Right hindlimb (tissue), 1 donor: ENCODE measurements at places on chromosomes 13 and 19.

DNA sequence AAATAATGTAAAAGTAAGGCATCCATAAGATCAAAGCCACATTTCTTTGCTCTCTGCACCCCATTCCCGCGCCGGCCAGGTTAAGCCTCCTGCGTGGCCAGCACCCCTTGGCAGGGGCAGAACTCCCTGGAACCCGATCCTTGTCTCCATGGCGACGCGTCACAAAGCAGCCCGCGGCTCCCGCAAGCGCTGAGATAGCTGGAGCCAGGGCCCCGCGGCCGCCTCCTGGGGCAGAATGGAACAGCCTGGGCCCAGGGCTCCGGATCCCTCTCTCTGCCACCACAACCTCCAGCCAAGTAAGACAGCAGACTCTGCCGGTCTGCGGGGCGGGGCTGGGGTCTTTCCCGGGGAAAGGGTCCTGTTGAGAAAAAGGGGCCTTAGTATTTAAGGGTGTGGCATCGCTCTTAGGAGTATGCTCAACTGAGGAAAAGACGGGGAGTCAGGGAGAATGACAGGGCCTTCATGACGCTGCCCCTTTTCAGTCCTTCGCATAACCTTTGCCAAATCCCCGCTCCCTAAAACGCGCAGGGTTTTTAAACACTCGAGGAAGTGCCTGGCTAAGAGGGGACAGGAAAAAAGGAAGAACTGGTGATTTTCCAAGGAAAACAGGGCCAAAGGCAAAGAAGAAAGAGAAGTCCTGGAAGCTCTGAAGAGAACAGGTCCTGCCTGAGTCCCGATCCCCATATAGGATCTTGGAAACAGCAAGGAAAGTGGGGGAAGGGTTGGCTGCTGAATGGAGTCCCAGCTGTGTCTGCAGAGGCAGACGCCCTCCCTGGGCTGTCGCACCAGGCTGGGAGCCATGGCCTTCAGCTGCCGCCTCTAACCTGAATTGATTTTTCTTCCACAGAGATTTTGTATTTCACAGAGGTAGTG is at the start of gene TEX26:
Gene TEX26 (plus strand): TSS at position 176 of the 873 bp plus-strand sequence. CDS start 60 bp downstream, at position 236.
- DNase-seq: peak; percentile 54

GRCh38 chr13:59745392-59745788 is 418.3 kb downstream of the DIAPH3 start:
- no peak for DNase-seq

- DNase-seq: peak; percentile 17
Observed at GRCh38 chr19:308471-309205, 17.4 kb upstream of the PLPP2 start.

DNA sequence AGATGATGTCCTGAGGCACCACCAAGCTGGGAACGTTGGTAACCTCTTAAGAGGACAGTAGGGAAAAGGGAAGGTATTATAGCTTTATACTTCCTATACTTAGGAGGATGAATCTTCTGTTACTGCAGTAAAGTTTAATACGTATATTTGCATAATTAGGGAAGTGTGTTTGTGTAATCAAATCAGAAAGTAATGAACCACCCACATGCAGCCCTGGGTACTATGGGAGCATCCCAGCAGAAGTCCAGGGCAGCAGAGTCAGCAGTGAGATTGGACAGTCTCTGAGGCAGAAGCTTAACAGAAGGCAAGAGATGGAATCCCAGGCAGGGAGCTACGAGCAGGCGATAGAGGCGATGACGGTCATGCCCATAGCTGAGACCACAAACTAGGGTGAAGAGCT is 12.5 kb downstream of the SAFB start:
- no peak for DNase-seq

- no peak for DNase-seq
Observed at GRCh38 chr13:31968473-31968872, 63.1 kb upstream of the FRY start.

- peak; percentile 82 for DNase-seq
Observed at GRCh38 chr13:113927661-113928581, 46.0 kb downstream of the C13orf46 start.

DNA sequence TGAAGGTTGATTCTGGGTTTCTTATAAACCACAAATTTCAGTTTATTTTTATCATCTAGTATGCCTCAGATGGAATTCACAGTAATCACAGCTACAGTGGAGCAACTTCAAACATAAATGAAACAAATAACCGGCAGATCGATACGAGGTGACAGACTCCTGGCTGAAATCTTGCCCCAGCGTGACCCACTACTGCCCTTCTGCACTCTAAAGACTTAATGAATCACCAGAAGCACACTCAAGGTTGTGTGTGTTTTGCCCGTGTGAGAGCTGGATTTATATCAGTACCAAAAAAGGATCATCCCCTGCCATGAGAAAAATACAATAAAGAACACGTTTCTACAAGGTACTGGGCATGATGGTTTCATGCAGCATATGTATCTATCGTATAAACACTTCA is 161.7 kb downstream of the KLF12 start:
- DNase-seq: no peak

- DNase-seq: no peak
Observed at GRCh38 chr13:110503037-110503901, 58.3 kb downstream of the RAB20 start.

GRCh38 chr13:106426909-106427308 is 108.6 kb downstream of the EFNB2 start:
- no peak for DNase-seq

DNA sequence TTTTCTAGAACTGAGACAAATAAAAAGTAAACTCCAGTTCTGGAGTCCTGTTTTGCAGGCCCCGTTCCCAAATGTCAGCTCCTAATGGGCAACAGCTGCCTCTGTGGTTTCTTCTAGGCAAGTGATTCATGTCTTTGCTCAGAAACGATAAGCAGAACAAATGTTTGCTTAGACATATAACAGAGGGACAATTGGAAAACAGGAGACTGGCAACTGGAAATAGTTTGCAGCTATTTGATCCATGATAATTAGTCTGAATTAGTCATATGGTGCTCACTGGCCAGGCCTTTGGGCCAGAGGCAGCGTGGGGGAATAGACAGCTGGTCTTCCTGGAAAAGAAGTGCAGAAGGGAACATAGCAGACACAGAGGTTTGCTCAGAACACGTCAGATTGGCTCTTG is 29.2 kb upstream of the TSHZ3 start:
- peak; percentile 57 for DNase-seq

- DNase-seq: peak; percentile 24
Observed at GRCh38 chr19:570251-570686, 2.1 kb upstream of the BSG start.

- no peak for DNase-seq
Observed at GRCh38 chr13:48818495-48819356, 157.0 kb upstream of the FNDC3A start.

- peak; percentile 82 for DNase-seq
Observed at GRCh38 chr13:48567515-48568369, 34.9 kb upstream of the RCBTB2 start.

DNA sequence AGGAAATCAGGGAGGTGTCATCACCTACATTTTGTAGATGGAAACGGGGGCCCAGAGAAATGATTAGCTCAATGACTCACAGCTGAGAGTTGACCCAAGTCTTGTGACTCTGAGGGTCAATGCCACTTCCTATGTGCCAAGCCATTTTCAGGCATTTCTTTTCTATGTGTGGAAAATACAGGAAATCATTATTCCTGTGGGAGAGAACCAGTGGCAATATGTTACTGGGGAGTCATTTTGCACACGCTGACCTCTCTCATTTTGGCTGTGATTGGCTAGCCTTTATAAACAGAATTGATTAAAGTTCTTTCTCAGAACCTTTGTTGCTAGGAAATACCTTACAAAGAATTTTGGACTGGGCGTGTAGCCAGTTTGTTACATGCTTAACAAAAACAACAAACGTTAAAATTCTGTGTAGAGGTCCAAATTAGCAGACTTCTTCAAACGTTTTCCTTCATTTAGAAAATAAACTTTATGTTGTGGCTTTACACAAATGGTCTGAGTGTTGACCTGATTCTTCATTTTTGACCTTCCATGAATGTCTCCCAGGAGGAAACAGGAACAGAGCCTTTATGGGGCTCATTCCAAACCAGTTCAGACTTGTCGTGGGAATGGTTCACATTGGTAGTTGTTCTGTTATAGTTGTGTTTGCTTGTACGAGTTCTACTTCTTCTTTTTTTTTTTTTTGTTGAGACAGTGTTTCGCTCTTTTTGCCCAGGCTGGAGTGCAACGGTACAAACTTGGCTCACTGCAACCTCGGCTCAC is 11.4 kb downstream of the PCCA start:
- peak; percentile 19 for DNase-seq

DNA sequence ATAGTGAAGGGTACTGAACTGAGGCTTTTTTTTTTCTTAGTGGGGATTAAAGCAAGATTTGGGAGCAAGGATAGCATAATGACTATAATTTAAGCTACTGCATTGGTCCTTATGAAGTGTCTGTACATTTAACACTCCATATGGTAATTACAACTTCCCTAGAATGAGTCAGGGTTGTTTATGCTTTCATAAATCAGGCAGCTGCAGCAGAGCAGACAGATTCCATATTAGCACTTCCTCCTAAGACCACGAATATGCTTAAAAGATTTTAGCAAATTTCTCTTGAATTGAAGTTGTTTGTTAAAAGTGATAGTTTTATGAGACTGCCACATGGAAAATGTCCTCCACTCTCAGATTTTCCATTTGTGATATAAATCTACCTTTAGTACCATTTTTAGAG is 401.1 kb upstream of the SPRY2 start:
- DNase-seq: no peak

DNA sequence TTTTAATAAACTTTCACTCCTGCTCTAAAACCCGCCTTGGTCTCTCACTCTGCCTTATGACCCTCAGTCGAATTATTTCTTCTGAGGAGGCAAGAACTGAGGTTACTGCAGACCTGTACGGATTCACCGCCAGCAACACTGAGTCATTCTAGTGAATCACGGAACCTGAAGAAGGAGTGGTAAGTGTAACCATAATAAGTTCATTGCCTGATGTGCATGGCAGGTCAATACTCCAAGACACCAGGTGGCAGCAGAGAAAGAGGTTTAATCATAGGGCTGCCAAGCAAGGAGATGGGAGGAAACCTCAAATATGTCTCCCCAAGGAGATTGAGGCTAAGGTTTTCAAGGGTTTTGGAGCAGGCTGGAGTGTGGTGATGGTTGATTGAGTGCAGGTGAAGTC is 204.3 kb upstream of the IPO5 start:
- no peak for DNase-seq

- no peak for DNase-seq
Observed at GRCh38 chr13:100399455-100399854, 189.1 kb downstream of the GGACT start.

DNA sequence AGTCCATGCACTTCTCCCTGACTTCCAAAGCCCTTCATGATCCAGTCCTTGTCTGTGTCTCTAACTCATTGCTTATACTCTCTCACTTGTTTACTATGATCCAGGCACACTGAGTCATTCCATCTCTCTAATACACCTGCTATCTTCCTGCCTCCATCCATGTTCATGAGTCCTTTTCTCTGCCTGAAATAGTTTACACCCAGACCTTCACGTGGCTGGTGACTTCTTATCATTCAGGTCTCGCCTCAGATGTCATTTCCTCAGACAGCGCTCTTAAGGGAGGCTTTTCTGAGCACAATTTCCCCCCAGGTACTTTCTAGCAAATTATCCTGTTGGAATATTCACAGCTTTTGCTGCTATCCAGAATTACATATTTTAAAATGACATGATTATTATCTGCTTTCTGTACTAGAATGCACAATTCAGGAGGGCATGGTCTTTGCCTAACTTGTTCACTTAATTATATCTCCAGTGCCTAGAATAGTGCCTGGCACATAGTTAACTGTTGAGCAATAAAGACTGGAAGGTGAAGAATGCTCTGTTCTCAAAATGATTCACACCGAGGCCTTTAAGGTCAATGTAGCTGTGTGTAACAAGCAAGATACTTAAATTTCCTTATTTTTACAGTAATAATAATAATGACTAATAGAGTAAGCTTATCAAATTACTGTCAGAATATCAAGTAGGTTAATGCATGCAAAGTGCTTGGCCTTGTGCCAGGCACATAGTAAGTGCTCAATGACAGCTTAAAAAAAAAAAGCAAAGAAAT is 183.7 kb upstream of the SPRY2 start:
- no peak for DNase-seq

DNA sequence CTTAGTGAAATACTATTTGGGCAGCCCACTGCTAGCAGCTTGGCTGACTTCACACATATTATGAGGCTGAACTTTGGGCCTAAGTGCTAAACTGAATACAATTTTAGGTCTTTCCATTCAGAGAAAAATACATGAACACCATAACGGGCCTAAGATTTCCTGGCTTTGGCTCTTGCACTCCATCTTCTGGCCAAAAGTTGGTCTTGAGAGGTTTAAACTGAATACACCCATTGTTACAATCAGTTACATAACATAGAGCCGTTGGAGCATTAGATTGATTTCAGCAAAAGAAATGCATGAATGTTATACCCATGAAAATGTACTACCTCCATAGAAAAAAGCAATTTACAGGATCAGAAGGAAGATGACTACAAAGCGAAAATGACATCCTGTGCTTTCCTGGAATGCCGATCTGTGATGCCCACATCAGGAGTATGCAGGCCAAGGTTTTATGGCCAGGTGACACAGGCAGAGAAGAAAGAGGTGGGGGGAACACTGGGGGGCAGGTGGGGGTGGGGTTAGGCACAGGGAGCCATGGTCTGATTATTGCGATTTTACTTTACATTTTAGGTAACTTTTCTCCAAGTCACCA is 11.1 kb upstream of the SHISA2 start:
- peak; percentile 68 for DNase-seq

- DNase-seq: no peak
Observed at GRCh38 chr13:31063772-31064171, 97.9 kb downstream of the HSPH1 start.

GRCh38 chr13:108609353-108609752 is 20.1 kb upstream of the MYO16 start:
- DNase-seq: no peak

DNA sequence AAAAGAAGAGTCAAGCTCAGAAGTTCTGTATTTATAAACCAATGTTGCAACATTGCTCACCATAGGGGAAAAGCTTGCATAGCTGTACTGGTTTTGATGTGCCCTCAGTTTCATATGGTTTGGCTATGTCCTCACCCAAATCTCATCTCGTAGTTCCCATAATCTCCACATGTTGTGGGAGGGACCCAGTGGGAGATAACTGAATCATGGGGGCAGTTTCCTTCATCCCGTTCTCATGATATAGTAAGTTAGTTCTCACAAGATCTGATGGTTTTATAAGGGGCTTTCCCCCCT is 73.9 kb downstream of the TNFRSF19 start:
- no peak for DNase-seq

DNA sequence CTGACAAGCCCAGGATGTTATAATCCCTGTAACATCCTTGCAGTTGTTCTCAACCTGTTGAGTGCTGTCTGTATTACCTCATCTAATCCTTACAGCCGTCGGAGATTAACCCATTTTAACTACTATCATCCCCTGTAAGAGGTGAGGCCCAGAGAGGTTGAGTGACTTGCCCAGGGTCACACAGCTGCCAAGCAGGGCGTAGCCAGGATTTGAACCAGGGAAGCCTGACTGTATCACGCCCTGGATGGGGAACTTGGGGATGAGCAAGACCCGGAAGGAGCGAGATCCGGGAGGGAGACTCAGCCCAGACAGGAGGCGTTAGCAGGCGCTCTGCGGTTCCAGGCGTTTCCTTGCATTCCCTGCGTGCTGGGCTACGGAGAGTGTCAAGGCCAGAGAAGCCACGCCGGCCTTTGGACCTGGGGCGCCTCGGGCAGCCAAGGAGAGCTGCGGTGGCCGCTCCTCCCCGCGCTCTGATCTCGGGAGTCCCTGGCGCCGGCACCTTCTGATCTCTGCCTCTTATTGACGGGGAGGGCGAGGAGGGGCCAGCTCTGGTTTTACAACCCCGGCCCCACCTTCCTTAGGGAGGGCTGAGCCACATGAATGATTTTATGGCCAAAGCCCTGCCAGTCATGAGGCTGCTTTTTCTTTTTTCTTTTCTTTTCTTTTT is 6.2 kb downstream of the SULT2B1 start:
- no peak for DNase-seq
